ENCODE measurements at places on chromosomes 2 and 18.

DNA sequence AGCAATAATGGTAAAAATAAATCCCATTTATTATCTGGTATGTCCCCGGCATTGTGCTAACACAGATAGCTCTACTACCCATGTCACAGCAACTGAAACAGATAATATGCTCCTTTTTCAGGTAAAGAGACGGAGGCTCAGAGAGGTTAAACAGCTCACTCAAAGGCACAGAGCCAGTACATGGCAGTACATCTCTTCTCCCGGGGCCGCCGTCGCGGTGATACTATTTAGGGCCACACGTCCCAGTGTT lies 693 bp upstream of the PDK1 start:
- no peak for DNase-seq

DNA sequence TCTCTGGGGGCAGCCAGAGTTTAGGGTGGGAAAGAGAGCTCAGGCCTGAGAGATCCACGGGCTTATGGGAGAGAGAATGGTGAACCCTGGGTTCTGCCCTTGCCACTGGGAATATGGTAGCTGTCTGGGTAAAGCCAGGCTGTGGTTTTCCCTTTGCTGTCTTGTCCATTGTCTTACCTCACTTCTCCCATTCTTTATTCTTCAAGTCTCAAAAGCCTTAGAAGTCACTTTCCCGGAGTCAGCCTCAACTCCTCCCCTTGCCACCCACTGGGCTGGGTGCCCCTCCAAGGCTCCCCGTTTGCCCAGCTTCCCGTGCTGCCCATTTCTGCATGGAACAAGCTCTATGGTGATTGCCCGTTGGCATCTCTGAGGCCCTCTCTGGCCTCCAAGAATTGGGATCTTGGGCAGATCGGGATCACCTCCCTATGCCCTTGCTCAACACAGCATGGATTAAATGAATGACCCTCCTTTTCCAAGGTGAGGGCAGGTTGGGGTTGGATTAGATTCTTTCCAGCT lies 228.2 kb downstream of the HAUS1 start:
- DNase-seq = no peak

- DNase-seq = no peak
These were observed 654.9 kb upstream of the CNTNAP5 start for GRCh38 chr2:123370186-123370585.

DNA sequence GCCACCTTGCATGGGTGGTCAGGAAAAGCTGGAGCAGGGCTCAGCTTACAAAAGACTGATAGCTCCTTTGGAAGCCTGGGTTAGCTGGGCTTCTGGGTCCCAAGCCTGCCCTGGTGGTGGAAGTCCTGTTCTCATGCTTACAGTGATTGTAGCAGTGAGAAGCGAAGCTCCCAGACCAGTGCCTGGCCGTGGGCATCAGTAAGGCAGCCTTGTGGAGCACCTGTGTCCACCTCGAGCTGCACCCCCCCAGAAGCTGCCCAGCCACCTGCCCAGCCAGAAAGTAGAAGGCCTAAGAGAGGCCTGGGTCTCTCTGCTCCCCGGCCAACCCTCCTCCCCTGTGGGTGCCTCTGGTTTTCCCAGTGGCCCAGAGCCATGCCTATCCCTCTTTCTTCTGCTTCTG lies 10.5 kb downstream of the GLI2 start:
- DNase-seq = no peak

DNA sequence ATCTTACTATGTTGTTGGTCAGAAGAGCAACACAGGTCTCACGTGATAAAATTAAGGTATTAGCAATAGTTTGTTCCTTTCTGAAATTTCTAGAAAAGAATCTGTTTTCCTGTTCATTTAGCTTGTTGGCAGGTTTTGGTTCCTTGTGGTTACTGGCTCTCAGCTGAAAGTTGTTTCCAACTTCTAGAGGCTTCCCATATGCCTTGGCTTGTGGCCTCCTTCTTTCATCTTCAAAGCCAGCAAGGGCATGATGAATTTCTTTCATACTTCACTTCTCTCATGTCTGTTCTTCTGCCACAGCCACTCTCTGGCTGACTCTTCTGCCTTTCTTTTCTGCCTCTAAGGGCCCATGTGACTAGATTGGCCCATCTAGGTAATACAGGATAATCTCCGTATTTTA lies 193.7 kb downstream of the TRIB2 start:
- DNase-seq = no peak

DNA sequence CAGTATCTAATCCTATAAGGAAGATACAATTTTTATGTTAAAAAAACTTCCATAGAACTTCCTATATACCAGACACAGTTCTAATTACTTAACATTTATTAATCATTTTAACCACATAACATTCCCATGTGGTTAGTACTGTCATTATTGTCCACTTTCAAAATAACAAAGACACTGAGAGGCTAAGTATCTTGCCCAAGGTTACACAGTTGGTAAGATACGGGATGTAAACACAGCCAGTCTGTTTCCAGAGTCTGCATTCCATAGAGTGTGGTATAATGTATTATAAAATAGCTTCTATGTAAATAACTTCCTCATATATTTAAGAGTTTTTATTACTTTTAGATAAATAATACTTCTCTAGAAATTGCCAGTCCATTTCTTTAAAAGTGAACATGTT lies 383.3 kb upstream of the ETAA1 start:
- DNase-seq = no peak

DNA sequence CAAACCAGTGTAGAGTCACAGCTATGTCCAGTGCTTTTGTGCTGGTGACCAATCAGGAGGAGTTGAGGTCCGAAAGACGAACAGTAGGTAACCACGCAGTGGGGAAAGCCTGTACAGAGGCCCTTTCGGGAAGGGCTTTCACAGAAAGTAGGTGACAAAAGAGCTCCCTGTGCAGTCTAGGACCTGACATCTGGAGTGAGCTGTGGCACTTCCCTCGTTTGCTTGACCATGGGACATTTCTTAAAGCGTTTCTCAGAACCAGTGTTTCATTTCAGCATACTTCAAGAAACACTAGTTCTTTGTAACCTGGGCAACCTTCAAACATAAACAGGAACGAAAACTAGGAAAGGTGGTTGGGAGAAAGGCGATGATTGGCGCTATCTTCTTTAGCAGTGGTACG lies 55.7 kb upstream of the ITM2C start:
- no peak for DNase-seq

GRCh38 chr2:7182525-7182924 lies 265.3 kb downstream of the RNF144A start:
- DNase-seq = no peak

DNA sequence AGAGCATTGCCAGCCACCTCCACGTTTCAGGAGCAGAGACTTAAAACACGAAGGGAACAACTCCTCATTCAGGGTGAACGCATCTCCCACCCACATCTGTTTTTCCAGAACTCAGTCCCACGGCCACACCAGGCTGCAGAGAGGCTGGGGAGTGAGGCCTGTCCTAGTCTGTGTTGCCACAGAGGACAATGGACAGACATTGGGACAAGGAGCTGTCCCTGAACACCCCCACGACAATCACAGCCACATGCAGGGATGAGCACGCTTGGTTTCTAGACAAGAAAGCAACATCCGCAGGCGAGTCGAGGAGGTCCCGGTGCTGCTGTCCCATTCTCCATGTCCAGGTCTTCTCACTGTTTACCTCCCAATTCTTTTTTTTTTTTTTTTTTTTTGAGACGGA lies 167.4 kb downstream of the EIPR1 start:
- DNase-seq = no peak

- DNase-seq = no peak
These were observed 2055.1 kb upstream of the CELF4 start for GRCh38 chr18:39620551-39621168.

DNA sequence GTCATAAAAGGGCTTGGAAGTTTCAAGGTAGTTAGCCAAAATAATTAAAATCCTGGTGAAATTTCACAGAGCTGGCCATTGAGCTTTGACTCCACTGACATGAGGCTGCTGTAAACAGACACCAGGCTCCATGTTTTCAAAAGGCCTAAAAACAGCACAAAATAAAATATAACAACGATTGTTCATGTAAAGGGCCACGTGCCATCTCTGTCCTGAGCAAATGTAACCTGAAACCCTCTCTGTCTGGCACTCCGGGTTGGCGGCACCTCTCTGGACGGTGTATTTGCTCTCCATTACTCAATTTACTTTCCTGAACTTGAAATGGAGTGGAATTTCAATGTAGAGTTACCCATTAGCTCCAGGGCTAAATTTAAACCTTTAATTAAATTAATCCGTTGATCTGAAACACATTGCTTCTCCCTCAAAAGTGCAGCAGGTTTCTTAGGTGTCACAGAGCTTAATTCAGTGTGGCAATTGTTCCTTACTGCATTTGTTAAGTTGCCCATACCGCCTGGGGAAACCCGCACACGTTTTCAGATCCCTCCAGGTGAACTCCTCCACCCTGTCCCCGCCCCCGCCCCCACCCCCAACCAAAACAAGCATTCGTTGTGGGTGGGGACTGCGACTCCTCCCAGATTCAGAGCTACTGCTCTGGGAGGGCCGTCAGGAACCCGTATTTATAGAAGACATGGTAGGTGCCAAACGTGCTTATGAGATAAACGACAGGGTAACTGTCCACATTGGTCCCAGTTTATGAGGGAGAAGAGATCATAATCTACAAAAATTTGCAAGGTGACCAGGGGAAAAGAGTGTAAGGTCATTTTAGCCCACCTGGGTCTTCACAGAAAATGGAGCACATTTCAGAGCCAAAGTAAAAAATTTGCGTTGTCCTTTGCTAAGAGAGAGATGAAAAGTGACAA lies 1.2 kb upstream of the CABLES1 start:
- DNase-seq = peak; percentile 52

Measured in activated CD4-positive, alpha-beta T cell treated with anti-CD3 and anti-CD28 coated beads, Interleukin-10, Interleukin-2, amounts not matched to agents 100 ng/mL and 50 ng/mL, durations not matched to agents 16 hours and 8 hours (primary cell).